ENCODE measurements at places on chromosomes 16 and 17.

- peaks cover 3% of the 10 kb centered on the region for H3K27me3 ChIP-seq
- H3K27ac ChIP-seq: no peak overlapping the region
- no peak for DNase-seq
Measured at GRCh38 chr17:47800686-47801085, 20.9 kb downstream of the OSBPL7 start.

- no peak overlapping the region for H3K4me3 ChIP-seq
- no peak for DNase-seq
- no peaks in the 10 kb centered on the region for H3K36me3 ChIP-seq
Measured at GRCh38 chr16:54953461-54953860, 22.8 kb downstream of the IRX5 start.

DNA sequence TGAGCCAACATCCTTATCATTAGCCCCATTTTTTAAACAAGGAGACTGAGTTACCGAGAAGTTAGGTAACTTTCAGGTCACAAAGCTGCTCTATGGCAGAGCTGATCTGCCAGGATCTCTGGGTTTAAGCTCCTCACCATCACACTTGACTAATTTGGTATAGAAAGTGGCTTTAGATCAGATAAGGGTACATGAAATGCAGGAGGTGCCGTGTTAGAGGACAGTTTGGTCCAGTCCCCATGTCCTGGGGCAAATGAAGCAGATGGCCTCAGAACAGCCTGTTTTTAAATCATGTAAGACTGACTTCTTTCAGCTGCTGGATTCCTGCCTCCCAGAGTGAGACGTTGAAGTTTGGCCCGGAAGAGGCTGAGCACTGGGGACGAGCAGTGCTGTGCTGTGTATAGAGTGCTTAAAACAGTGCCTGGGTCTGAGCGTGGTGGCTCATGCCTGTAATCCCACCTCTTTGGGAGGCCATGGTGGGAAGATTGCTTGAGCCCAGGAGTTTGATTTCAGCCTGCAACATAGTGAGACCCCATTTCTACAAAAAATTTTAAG is 187.0 kb upstream of the CACNG3 start:
- peaks cover 3% of the 10 kb centered on the region for H3K27me3 ChIP-seq
- DNase-seq: no peak
- H3K4me3 ChIP-seq: no peak overlapping the region
- peaks cover 2% of the 10 kb centered on the region for H3K4me1 ChIP-seq
- no peaks in the 10 kb centered on the region for H3K36me3 ChIP-seq

DNA sequence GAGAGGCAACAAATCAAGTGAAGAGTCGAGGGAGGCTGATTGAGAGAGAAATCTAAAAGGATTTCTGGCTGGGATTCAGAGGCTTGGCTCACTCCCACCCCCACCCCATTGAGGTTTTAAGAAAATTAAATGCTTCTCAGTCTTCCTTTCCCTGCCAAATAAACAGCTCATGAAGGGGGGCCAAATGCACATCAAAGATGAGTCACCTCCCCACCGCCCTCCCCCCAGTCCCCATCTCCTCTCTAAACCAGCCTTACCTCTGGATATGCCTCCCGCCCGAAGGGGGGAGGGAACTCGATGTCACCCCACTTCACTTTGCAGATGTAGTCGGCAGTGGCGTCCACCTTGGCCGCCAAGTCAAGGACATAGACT is 11.6 kb downstream of the ACLY start:
- no peaks in the 10 kb centered on the region for H3K36me3 ChIP-seq
- no peak overlapping the region for H3K4me3 ChIP-seq
- peak overlapping the region; percentile 77 for H3K27ac ChIP-seq
- H3K4me1 ChIP-seq: peaks cover 14% of the 10 kb centered on the region
- DNase-seq: no peak
- peaks cover 10% of the 10 kb centered on the region for H3K27me3 ChIP-seq

DNA sequence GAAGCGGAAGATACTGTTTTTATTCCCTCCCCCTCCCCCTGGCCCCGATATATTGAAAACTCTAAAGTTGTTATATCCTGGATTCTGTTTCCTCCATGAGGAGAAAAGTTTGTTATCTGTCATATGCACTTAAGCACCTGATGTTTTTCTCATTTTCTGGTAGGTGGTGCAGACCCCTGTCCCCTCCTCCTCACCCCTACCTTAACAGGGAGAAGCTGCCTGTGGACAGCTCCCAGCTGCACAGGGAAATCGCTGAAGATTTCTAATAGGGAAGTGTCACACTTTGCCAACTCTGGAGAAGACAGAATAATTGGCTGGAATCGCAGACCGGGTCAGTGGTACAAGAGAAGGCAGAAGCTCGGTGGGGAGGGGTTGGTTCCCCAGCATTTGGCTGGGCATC is 45.3 kb upstream of the TOB1 start:
- H3K36me3 ChIP-seq: no peaks in the 10 kb centered on the region
- H3K27ac ChIP-seq: no peak overlapping the region
- H3K4me1 ChIP-seq: peaks cover 5% of the 10 kb centered on the region
- no peak overlapping the region for H3K4me3 ChIP-seq

Measured in glutamatergic neuron (in vitro differentiated cells).